ENCODE measurements at places on chromosomes 13 and 19. TPM values are rescaled to one million over a fixed set of nuclear protein-coding genes. Genes with fewer than 3 reads are reported as not detected.

- DNase-seq = no peak
Measured at GRCh38 chr13:44174769-44175425, 198.7 kb upstream of the SERP2 start.

GRCh38 chr13:55029280-55029679 is 2000.7 kb downstream of the OLFM4 start:
- DNase-seq = no peak

DNA sequence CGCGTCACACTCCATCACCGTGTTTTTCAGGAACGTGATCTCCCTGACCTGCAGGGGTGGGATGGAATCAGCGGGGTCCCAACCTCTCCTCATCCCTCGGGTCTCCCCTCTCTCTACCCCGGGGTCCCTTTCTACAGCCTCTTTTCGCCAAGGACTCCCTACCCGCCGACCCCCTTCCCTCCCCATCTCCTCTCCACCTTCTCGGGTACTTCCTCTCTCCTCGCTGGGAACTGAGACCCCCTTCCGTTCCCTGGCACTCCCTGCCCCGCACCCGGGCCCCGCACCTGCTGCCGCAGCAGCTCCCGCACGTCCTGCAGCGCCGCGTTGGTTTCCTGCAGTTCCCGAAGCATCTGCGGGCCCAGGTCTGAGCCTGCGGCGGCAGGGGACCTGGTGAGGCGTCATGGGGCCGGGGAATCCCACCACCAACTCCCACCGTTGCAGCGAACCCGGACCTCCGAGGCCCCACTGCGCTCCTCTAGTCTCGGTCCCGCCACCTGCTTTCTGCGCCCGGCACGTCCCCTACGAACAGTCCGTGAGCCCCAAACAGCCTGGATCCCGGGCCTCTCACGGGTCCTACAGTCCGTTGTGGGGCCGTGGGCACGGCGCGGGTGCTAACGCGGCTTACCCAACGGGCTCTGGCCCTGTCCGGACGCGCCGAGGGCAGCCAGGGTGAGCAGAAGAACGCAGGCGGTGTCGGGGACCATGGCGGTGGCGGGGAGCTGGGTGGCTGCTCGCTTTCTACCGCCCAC is at the start of gene COMP:
COMP (minus strand) TSS at position 740 of the 749 bp plus-strand sequence; CDS start at position 704, 36 bp downstream.
- no peak for DNase-seq

DNA sequence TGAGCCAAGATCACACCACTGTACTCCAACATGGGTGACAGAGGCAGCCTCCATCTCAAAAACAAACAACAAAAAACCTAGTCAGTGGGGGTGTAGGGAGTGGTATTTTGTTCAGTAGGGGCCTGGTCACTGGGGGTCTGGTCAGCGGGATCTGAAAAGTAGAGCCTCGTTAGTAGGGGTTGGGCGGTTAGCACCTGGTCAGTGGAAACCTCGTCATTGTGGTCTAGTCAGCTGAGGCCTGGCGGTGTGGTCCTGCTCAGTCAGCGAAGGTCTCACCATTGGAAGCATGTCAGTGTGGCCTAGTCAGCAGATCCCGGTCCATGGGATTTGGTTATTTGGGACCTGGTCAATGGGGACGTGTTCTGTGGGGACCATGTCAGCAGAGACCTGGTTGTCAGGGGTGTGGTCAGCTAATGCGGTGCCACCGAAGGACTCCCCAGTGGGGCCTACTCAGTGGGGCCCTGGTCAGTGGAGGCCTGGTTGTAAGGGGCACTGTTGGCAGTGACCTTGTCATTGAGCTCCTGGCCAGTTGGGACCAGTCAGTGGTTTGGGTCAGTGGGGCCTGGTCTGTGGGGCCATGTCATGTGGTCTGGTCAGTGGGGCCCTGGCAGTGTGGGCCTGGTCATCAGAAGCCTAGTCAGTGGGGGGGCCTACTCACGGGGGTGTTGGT is 63.0 kb upstream of the TPM4 start:
- no peak for DNase-seq

DNA sequence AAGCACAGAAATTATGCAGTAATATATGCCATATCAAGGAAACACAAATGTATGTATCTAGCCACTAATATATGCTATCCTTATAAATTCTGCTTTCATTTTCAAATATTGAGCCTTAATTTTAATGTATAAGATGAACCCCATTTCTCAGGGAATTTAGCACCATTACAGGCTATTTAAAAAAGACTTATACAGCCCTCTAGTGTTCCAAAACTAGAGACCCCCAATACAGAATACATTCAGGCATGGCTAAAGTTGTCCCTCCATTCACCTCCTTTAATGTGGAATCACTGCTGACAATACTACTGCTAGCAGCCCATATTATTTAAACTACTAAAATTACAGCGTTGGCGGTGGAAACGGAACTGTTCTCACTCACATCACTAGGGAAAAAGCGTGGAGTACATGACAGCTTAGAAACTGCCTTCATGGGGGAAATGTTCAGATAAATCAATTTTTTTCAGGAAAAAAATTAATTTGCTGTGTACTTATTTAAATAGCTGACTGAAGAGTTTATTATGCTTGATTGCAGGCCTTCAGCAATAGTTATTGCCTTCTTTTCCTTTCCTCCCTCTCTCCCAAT is 541.0 kb downstream of the PCDH9 start:
- no peak for DNase-seq

DNA sequence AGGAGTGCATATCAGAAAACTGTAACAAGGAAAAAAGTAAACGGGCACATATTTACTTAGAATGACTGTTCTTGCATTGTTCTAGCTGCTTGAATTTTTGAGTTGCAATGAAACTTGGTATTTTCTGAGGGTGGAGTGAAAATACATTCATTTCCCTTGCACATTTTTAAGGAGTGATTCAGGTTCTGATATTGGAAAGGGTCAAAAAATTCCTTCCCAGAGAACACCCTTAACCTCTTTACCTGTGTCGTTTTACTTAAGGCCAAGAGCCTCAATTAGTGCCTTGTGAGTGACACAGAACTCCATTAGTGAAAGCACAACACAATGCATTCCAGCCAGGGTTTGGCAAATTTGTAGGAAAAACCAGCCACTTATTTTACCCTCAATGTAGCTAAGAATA is 2.3 kb downstream of the ITGBL1 start:
- no peak for DNase-seq

DNA sequence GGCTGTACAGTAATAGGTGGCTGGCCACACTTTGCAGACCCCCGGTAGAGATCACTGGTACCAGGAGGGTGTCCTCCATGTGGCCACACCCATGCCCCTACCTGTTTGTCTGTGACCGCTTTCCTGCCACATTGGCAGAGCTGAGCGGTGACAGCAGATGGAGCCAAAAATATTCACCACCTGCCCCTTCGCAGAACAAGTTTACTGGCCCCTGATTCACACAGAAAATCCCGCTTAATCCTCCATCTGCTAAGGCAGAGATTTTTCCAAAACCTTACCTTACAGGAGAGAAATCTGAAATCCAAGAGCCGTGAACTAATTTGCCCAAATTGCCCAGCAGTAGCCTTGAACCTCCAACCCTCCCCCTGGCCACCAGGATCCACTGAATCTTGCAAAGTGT is 52.1 kb downstream of the MYO9B start:
- DNase-seq = no peak

DNA sequence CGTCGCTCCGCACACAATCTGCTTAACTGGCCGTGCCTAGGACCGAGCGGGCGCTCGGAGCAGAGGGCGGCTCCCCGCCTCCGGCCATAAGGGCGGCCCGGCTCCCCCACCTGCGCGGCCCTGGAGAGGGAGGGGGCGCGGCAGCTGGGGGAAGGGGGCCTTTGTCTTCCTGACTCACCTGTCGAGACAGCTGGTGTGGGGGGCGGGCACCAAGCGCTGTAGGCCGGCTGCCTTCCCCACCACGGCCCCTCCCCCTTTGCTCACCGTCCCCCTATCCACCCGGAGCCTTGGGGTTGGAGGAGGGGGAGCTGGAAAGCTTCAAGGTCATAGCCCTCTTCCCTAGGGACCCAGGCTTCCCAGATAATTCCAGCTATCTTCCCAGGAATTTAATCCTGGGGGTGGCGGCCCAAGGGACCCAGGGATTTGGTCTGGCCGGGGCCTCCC is 1.2 kb downstream of the VASP start:
- no peak for DNase-seq

GRCh38 chr13:35347679-35348205 is 128.7 kb downstream of the MAB21L1 start:
- DNase-seq = no peak

DNA sequence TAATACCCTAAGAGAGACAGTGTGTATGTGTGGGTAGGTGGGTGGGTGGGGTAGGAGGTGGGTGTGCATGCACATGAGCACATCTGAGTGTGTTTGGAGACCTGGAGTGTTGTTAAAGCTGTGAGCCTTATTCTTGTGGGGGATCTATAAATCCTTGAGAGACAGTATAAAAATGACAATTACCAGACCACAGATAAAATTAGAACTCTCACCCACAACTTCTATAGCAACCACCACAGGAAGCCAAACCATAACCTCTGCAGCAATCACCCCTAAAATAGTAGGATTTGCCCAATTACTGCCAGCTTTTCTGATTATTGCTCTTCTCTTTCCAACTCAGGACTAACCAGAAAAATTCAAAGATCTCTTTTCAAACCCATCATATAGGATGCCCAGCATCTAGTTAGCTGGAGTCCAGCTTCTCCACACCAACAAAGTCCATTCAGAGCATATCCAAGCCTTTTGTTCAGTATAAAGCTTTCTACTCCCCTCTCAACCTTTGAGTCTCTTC is 93.4 kb upstream of the SLITRK1 start:
- DNase-seq = no peak

DNA sequence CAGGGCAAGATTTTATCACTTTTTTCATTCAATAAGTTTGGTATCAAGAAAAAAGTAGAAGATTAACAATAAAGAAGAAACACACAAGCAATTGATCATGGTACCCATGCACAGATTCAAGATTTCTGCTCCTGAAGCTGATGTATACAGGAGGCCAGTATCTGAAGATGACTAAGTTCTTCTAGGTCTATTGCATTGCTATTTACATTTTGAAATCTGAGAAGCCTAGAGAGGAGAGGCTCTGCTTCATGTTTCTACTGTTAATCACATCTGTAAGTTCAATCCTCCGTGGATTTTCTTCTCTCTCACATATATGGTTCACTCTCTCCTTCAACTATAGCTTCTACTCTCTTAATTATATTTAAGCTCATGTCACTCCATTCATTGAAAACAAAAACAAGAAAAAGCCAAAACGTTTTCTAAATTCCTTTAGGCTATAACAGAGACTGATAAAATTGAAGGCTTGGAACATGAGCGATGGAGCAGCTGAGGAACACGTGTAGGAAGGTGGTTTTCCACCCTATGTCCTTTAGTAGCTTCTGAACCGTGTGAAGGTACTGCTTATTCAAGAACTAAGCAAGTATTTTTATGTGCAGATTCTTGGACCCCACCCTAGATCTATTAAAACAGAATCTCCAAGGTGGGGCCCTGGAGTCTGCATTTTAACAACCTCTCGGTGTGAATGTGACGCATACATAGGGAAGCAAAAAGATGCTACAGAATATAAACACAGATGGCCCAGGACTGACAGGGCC is 198.2 kb downstream of the EFNB2 start:
- no peak for DNase-seq

Gene LRP3
- 0.43 TPM for total RNA-seq

Data from naive thymus-derived CD4-positive, alpha-beta T cell (primary cell).